ENCODE measurements at places on chromosomes 6 and 20.
A peak's percentile ranks its signal among the peaks of the same experiment; 100 is the strongest.

GRCh38 chr6:2961506-2961905 is 9.9 kb downstream of the SERPINB6 start:
- no peak for DNase-seq

DNA sequence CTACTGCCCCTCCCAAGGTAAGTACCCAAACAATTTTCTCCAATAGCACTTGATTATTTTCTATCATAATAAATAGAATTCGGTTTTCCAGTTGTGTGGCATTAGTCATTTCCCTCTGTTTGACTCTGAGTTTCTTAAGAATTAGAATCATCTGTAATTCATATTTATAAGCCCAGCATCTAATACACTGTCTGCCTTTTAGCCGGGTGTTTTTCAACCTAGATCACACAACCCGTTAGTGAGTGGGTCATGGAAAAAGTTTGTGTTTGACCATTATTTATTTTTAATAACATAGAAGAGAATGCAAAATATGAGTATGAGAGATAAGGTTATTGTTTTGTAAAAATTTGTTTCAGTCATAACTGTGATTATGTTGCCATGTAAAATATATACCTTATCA is 701.6 kb downstream of the RFPL4B start:
- DNase-seq: no peak

GRCh38 chr6:45474376-45474775 is 96.6 kb upstream of the SUPT3H start:
- DNase-seq: no peak

DNA sequence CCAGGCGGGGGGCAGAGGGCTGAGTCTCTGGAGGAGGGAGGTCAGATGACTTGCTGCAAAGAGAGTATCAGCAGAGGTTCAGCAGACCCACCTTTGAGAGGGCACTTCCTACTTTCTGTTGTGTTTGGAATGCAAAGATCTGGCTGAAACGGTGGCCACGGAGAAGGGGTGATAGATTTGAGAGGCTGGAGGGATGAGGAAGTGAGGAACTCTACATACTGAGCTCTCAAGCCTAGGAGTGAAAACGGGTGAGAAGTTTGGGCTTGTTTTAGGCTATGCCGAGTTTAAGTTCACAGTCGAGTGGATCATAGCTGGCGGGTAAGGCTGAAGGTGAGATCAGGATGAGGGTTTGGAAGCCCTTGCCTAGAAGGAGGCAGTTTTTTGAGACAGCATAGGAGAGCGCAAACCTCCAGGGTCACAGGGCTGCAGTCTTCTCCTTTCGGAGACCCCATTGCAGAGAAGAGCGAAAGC is 477 bp upstream of the ITPA start:
- no peak for DNase-seq

DNA sequence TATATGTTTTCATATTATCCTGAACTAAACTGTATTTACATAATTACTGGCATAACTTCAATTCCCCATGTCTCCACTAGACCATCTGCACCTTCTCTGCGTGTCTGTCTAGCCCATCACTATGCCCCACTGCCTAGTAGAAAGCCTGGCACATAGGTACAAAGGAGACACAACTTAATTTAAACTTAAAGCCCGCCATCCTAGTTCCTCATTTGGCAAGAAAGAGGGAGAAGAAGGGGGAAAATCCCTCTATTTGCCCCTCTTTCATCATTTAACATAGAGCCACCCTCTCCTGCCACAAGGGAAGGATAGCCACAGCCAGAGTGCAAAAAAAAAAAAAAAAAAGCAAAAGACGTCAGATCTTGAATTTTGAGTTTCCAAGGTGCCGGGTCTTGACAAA is 1.8 kb downstream of the PKIG start:
- no peak for DNase-seq

- no peak for DNase-seq
These were observed 826.0 kb upstream of the EPHA7 start for GRCh38 chr6:94245395-94245794.

GRCh38 chr6:46357591-46357990 is 133.7 kb downstream of the RCAN2 start:
- DNase-seq: no peak

- DNase-seq: no peak
These were observed 36.4 kb upstream of the UTRN start for GRCh38 chr6:144248476-144249301.

DNA sequence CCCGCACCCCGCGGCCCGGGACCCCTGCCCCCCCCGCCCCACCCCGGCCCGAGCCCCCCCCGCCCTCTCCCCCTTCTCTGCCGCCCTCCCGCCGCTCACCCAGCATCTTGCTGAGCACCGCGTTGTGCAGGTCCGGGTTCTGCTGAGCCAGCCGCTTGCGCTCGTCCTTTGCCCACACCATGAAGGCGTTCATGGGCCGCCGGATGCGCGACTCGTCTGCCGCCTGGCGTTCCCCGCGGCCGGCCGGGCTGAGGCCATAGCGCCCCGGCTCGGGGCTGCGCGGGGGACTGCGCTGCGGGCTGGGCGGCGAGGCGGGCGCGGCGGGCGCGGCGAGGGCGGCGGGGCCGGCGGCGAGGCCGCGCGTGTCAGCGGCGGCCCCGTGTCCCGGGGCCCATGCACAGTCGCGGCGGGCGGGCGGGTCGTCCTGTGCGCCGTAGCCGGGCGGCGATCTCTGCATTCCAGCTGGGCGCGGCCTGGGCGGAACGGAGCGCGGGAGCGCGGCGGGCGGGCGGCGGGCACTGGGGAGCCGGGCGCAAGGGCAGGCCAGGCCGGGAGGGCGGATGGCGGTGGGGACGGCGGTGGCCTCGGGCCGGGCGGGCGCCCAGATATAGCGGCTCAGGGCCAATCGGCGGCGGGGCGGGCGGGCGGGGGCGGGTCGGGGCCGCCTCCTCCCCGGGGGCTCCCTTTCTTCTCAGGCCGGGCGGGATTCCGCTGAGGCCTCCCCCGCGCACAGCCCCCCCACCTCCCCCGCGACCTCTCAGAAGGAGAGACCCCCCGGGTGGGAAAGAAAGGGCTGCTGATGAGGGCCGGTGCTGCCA is at the start of gene SOX18:
TSS of gene SOX18 (minus strand) at position 580 of the 818 bp plus-strand sequence. CDS start at position 457, 123 bp downstream.
- DNase-seq: no peak

DNA sequence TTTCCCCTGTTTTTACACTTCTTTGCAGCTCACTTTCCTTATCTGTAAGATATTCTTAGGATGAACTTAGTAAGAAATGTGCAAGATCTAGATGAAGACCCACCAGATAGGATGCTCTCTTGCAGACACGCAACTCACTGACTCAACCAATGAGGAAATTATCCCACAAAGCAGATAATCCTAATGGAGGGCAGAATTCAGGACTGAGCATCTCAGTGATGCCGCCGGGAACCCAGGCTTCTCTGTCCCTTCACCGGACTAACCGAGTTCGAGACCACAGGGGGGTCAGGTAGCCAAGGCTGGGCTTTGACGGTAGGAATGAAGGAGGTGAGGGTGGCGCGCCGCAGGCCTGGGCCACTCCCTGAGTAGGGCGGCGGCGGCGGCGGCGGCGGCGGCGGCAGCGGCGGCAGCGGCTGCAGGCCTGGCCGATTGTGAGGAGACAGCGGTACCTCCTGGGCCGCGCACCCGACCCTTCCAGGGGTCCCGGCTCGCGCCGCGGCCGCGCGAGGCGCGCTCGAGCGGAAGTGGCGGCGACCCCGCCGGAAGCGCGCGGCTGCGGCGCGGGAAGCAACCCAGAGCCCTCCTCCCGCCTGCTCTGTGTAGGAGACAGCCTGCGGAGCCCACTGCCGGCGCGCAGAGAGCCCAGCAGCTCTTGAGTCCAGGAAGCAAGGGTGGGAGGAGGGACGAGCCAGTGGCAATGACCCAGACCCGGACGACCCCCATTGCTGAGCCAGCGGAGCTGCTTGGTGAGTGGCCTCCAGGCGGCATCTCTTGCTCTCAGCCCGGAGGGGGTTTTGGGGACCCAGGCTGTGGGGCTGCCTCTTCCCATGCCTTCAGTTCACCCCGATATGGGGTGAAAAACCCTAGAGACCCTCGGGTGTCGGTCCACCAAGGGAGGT is at the start of gene KHDC1:
TSS of gene KHDC1 (minus strand) at position 526 of the 899 bp plus-strand sequence. CDS start 20,679 bp downstream, outside the sequence.
- DNase-seq: peak; percentile 78

- DNase-seq: no peak
These were observed 186.7 kb upstream of the VGLL2 start for GRCh38 chr6:117078624-117079023.

- DNase-seq: no peak
These were observed 355.3 kb downstream of the RNF144B start for GRCh38 chr6:18742406-18742805.

GRCh38 chr6:136750696-136751521 is 41.4 kb downstream of the MAP3K5 start:
- DNase-seq: no peak

All from C1 segment of cervical spinal cord (tissue), 14 donors.